Common myeloid progenitor, CD34-positive (primary cell): ENCODE measurements at places on chromosomes 11 and 22.

GRCh38 chr11:96267001-96267495 lies 75.9 kb downstream of the MAML2 start:
- DNase-seq, result no peak

GRCh38 chr11:119678351-119678750 lies 50.6 kb downstream of the NECTIN1 start:
- DNase-seq, result no peak

DNA sequence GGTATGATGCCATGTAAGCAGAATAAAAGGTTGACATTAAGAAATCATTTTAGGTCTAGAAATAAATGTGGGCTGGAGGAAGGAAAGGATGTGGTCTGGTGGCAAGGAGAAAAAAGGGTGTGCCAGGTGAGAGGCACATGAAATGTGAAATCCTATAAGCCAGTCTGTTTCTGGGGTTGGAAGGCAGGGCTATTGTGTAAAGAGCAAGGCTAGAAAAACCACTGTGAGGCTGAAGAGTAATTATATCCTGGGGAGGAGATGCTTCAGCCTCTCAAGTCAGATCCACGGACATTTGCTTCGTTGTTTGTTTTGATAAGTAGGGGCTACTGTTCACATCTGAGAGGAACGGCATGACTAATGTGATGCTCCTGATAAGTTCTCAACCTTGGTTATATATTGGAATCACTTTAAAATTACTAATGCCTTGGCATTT lies 77.5 kb upstream of the CTSC start:
- DNase-seq, result peak; percentile 66

DNA sequence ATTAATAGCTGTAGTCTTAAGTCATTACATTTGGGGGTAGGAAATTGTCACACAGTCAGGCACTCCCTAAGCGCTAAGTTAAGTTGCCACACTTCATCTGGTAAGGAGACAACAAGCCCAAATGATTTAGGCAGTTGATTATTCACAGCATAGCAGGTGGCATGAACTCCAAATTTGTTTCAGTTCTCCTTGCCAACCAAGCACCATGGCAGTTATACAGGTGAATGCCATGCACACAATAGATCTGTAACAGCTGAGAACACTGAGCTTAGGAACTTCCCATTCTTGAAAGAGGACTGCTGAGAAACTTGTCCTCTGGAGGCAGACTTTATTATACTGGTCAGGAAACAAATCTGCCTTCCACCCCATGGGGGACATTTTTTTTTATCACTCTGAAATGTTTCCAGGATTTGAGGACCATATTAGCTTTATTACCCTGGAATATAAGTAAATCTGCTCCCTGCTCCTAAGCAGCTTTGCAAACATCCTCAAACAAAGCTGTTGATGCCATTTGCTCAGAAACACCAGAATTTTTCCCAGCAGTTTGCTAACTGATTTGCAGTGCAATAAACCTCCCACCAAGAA lies 5.1 kb upstream of the INTS4 start:
- no peak for DNase-seq

GRCh38 chr11:2868506-2869133 lies 17.0 kb downstream of the CDKN1C start:
- DNase-seq, result peak; percentile 30

DNA sequence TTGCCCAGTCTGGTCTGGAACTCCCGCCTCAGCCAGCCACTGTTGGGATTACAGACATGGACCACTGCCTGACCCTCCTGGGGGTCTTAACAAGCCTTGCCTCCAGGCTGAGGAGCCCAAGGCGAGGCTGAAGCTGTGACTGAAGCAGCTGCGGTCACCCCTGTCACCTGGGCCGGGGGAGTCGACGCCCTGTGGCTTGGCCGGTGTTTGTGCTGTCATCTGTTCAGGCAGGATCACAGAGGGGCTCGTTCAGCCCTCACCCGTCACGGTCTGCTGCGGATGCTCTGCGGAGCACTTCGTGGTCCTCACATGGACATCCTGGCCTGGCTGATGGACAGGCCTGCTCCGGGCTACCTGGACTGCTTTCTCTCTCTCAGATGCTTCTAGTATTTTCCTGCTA lies 23.8 kb downstream of the TRMU start:
- no peak for DNase-seq

GRCh38 chr11:33542921-33543320 lies 157.7 kb downstream of the C11orf91 start:
- DNase-seq, result peak; percentile 48

DNA sequence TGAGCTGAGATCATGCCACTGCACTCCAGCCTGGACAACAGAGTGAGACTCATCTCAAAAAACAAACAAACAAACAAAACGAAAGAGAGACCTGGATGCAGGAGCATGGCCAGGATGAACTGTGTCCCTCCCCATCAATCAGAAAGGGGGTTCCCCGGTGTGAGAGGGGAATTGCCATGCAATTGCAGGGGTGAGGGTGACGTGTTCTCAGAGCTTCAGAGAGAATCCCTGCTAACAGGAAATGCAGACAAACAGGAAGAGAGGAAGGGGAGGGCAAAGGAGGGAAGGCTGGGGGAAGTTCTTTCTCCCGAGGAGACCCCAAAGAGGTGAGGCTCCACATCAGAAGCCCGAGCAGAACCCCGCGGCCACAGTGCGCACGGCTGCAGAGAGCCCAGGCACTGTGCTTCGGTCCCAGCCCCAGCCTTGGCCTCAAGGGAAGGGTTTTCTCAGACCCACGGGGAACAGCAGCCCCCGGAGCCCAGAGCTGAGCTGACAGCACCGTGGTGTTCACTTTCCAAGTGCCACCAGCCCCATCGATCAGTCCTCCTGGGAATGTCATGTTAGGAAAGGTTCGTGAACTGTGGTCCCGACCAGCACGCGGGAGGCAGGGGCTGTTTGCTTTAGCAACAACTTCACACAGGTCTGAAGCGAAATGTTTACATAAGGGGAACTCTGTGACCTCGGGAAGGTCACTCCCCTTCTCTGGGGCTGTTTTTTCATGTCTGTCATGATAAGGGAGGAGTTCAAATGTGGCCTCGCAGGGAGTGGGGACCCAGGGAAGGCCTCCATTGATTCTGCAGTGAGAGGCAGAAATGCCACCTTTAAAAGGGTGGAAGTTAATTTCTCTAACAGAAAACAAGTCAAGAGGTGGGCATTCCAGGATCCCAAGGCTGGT lies 108.0 kb upstream of the ANO1 start:
- no peak for DNase-seq

DNA sequence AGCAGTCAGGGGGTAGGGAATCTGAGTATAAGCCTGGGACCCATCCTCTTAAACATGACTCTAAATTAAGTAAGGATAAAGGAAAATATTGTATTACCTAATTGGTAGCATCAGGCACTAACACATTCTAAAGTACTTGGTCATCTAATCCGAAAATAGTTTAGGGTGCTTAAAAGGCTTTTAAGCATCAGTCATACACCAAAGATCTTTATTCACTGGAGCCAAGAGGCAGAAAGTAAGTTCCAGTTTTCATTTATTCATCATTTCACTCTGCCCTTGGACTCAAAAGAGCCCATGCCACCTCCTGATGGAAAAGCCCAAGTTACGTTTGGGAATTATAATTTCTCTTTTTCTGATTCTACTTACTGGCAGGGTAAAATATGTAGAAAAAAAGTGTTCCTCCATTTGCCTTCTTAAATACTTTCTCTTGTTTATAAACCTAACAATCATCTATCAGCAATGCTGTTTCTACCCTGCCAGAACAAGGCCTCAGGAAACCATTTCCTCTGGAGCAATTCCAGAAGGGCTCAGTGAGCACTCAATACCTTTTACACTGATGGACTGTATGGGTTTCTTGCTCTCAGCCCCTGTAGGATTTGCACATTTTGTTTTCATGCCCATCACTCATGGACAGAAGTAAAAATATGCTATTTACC lies 120.1 kb upstream of the SLC5A12 start:
- DNase-seq, result no peak

DNA sequence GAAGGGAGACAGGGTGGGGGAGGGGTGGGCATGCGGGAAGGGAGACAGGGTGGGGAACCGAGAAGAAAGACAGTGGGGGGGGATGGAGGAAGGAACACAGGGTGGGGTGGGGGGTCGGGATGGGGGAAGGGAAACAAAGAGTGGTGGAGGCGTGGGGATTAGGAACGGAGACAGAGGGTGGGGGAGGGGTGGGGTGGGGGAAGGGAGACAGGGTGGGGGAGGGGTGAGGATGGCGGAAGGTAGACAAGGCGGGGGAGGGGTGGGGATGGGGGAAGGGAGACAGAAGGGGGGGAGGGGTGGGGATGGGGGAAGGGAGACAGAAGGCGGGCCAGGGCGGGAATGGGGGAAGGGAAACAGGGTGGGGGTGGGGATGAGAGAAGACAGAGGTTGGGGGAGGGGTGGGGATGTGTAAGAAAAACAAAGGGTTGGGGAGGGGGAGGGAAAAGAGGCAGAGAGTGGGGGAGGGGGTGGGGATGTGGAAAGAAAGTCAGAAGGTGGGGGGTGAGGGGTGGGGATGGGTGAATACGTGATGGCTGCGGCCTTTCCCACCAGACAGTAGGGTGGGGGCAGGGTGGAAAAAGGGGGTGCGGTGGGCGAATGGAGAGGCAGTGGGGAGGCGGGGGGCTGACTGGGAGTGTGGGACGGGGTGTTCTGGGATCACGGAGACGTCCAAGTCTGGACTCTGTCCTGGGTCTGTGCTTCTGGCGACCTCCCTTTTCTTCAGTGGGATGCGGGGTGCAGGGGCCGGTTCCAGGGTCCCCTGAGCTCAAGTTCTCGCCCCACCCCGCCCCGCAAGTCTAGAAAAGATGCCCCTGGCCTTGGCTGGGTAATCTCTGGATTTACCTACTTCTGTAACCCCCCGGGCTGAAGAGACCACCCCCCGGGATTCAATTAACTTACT lies 744 bp downstream of the PRAME start:
- DNase-seq, result no peak

- no peak for DNase-seq
These were observed 1.7 kb downstream of the MAPK8IP2 start for GRCh38 chr22:50602338-50602700.
